ENCODE measurements at places on chromosomes 5 and 9.

DNA sequence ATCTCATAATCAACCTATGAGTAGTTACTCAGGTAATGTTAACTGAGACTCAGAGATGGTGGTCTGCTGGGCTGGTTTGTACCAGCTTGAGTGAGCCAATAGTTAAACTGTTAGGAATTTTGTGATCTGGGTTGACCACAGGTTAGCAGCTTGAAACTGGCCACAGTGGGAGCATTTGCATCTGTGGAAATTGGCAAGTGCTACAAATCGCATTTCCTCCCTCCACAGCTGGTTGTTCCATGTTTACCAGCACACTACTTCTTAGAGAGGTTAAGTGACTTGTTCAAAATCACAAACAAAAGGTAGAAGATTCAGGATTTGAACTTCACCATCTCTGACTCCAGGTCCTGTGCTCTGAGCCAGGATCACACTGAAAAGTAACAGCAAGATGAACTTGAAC lies 446.9 kb upstream of the CLINT1 start:
- no peak for DNase-seq

DNA sequence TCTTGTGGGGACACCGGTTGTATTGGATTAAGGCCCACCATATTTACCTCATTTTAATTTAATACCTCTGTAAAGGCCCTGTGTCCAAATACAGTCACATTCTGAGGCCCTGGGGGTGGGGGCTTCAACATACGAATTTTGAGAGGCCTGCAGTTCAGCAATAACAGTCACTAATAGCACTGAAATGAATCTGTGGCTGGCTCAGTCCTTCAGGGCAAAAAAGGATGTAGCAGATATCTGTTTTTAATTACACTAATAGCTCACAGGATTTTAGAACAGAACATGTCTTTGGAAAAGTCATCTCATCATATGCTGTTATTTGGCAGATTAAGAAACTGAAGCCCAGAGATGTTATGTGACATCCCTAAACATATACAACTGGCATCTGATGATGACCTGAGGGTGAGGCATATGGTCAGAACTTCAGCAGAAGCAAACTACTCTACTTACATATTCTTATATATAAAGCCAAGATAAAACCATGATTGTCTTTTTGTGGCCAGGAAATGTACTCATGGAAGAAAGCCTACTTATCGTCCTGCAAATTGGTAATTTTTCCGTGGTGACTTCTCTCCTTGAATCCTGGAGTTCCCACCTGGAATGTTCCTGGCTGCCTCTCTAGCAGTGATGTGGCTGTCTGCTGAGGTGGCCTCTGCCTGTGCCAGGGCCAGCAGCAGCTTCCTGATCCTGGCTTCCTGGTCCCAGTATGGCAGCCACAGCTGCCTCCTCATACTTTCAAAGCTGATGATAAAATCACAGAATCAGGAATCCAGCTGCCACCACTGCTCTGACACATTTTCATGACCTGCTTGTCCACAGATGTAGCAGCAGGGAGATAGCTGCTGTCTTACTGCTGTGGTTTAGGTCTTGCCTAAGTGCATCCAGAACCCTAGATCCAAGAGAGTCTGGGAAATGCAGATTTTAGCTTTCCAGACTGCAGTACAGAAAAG lies 72.1 kb upstream of the ANKRD55 start:
- no peak for DNase-seq

- no peak for DNase-seq
Observed at GRCh38 chr5:5080790-5081189, 59.3 kb upstream of the ADAMTS16 start.

DNA sequence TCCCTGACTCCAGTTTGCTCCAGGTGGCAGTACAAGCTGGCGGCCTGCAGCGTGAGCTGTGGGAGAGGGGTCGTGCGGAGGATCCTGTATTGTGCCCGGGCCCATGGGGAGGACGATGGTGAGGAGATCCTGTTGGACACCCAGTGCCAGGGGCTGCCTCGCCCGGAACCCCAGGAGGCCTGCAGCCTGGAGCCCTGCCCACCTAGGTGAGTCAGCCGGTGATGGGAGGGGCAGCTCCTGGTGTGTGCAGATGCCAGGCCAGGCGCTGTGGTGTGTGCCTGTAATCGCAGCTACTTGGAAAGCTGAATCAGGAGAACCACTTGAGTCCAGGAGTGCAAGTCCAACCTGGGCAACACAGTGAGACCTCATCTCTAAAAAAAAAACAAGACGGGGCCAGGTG lies 10.0 kb upstream of the CACFD1 start:
- DNase-seq: no peak

- no peak for DNase-seq
Observed at GRCh38 chr5:170584003-170584402, 80.2 kb downstream of the KCNIP1 start.

- DNase-seq: no peak
Observed at GRCh38 chr5:124206540-124206939, 539.9 kb downstream of the ZNF608 start.

DNA sequence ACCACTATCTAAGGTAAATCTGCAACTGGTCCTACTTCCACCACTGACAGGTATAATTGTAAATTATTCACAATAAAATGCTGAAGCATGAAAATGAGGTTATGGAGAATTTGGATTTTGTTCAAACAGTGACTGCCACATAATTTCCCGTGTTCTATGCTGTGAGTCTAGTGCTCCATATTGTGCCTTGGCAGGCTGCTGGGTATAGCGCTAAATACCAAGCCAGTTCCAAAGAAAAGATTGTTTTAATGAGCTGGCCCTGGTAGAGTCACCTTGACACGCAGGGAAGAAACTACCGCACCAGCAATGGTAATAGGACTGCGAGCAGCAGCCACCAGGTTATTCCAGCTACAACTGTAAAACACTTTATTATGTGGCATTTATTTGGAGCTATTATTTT lies 30.4 kb downstream of the PSMB7 start:
- no peak for DNase-seq

DNA sequence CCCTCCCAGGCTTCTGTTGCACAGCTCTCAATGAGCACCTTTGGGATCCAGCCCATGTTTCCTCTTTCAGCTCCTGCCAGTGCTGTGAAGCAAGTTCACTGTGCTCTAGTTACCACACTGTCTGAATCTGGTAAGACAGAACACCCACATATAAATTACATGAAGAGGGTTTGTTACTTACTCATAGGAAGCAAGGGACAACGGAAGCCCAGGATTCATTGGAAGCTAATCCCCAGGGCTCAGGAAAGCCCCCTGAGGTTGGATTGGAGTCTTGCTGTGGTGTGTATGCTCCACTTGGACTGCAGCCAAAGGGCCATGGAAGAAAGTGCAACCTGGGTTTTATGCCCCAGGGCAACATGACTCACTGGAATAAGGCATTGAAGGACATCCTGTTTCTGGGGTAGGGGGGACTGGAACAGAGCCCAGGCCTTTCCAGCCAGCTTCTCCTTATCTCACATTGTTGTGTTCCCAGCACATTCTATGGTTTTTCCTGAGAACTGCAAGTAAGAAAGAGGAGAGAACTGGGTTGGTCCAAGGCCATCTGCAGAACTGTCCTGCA lies 15.6 kb upstream of the CLK4 start:
- no peak for DNase-seq

GRCh38 chr9:23412458-23412857 lies 413.6 kb downstream of the ELAVL2 start:
- no peak for DNase-seq

DNA sequence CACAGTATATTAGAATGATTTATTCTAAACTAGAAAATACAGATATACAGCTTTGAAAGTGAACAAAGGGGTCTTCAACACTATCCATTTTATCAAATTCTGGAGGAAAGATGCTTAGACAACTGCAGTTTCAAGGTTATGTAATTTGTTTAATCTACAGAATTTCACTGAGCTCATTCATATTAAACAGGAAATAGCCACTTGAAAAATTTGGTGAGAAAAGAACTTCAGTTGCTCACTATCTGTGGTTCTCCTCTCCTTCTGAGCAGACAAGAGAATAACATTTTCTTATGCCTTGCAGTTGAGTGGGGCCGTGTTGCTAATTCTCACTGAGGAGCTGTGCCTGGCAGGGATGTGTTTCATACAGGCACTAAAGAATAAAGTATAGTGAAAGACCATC lies 1428.2 kb downstream of the CDH12 start:
- DNase-seq: no peak

DNA sequence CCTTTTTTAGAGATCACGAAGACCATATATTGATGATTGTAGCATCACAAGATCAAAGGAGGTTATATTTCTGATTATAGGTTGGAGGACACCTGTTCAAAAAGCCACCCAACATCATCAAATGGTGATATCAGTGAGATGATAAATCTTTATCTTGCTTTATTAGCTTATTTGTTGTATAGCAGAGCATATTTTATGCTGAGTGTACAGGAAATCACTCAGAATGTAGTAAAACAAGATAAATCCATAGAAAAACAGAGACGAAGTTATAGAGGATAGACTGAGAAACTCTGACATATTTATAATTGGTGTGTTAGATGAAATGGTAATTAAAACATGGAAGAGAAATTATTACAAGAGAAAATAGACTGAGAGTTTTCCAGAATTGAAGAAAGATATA lies 69.8 kb upstream of the DMAC1 start:
- DNase-seq: no peak

DNA sequence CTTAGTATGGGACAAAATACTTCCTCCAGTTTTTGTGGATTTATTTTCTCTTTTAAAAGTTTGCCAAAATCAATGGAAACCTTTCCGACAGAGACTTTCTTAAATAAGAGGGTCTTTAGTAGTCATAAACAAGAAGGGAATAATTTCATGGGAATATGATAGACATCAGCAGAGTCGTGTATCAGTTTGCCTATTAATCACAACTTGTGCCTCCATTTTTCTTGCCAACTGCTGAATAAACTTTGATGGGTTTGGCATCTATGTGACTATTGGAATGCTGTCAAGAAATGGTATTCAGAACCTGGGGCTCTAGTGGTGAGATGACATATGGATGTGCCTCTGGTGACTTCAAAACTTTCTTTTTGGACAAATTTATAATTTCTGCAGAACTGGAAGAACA lies 1668.2 kb downstream of the MAT2B start:
- DNase-seq: no peak

DNA sequence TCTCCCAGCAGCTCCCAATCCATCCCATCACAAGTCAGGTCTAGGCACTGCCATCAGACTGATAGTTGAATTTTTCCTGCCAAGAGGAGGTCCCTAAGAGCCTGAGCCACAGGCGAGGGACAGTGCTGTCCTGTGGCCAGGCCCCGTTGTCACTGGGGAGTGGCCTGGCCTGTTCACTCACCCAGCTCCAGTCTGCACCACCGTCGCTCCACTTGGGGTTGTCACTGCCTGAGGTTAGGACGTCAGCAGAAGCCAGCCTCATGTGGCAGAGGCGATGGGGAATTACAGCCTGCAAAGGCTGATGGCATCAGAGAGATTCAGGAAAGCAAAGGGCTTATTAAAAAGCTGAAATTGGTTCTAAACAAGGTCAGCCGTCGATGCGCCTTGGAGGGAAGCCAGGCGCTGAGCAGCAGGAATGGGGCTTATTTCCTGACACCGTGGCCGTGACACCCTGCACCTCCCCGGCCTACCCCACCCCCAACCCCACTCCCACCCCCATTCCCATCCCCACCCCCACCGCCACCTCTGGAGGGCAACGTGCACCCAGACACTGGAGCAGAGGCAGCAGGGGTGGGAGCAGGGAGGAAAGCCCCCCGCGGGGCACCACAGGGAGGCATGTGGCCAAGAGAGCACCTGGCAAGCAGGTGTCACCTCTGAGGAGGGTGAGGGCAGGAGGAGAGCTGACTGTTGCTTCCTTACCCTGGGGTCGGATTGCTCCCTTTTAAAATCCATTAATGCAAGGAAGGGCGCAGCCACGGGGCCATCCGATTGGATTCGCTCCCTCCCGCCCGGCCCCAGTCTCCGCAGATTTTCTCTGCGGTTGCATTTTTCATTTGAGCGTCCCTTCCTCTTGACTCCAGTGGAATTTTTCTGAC lies 3.1 kb upstream of the DBH start:
- no peak for DNase-seq

- no peak for DNase-seq
Observed at GRCh38 chr5:10768328-10768899, 7.4 kb upstream of the DAP start.

GRCh38 chr9:37410969-37411785 lies 11.3 kb upstream of the GRHPR start:
- DNase-seq: no peak

Measured in nucleus accumbens (tissue), 56 donors.